ENCODE measurements at places on chromosomes 12 and 14. TPM values are rescaled to one million over a fixed set of nuclear protein-coding genes. Genes with fewer than 3 reads are reported as not detected.

KCNC2 gene
- not detected for total RNA-seq

ENDOU gene
- not detected for total RNA-seq

CYP27B1 gene
- total RNA-seq: 0.80 TPM

CLEC4C gene
- not detected for total RNA-seq

SLC4A8 gene
- total RNA-seq: 0.59 TPM

GLIPR1 gene
- total RNA-seq: 1.8 TPM

KRT80 gene
- 0.66 TPM for total RNA-seq

HOXC9 gene
- total RNA-seq: not detected

ALG10 gene
- total RNA-seq: 5.6 TPM

ALX1 gene
- total RNA-seq: not detected

ARHGEF25 gene
- total RNA-seq: 12.8 TPM

SOS2 gene
- 43.7 TPM for total RNA-seq

AMIGO2 gene
- total RNA-seq: 2.0 TPM

ZNF384 gene
- 53.6 TPM for total RNA-seq

CBLN3 gene
- 1.8 TPM for total RNA-seq

POTEG gene
- not detected for total RNA-seq

OTX2 gene
- total RNA-seq: not detected

SSPN gene
- 13.5 TPM for total RNA-seq

MYF5 gene
- total RNA-seq: not detected

MGP gene
- total RNA-seq: 180 TPM

SERPINA9 gene
- total RNA-seq: not detected

SLC38A4 gene
- total RNA-seq: 2.8 TPM

IFNG-AS1 gene
- total RNA-seq: not detected

WSCD2 gene
- 0.15 TPM for total RNA-seq

HSPB8 gene
- total RNA-seq: 30.8 TPM

ZFHX2 gene
- 2.0 TPM for total RNA-seq

SLC10A1 gene
- not detected for total RNA-seq

GPD1 gene
- total RNA-seq: 3.4 TPM

KRT5 gene
- total RNA-seq: not detected

CCND2 gene
- 180 TPM for total RNA-seq

TMEM132C gene
- total RNA-seq: 0.25 TPM

CD163L1 gene
- 7.6 TPM for total RNA-seq

TESPA1 gene
- 1.6 TPM for total RNA-seq

AQP6 gene
- not detected for total RNA-seq

FAM181A gene
- not detected for total RNA-seq

ASCL1 gene
- total RNA-seq: 0.53 TPM

HCAR3 gene
- 0.12 TPM for total RNA-seq

Measured in colonic mucosa (tissue), 4 donors.